ENCODE measurements at places on chromosomes 3 and 15.

- no peak for DNase-seq
Measured at GRCh38 chr3:74106925-74107324, 482.2 kb upstream of the PDZRN3 start.

DNA sequence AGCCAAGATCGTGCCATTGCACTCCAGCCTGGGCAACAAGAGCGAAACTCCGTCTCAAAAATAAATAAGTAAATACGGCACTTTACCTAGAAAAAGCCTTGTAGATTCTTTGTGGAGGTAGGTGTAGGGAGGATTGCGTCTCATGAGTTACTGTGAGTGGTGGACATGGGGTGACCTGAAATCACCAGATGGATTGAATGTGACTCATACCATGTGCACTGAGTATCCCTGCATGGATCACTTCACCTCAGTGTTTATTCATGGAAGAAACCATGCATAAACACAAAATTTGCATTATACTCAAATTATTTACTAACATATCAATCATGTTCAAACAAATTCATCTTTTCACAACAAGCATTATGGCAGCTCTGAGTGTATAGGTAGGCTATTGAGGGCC, 55.9 kb downstream of the MRPS25 start:
- DNase-seq = peak; percentile 41

GRCh38 chr3:39515681-39516441, 48.4 kb downstream of the MOBP start:
- no peak for DNase-seq

DNA sequence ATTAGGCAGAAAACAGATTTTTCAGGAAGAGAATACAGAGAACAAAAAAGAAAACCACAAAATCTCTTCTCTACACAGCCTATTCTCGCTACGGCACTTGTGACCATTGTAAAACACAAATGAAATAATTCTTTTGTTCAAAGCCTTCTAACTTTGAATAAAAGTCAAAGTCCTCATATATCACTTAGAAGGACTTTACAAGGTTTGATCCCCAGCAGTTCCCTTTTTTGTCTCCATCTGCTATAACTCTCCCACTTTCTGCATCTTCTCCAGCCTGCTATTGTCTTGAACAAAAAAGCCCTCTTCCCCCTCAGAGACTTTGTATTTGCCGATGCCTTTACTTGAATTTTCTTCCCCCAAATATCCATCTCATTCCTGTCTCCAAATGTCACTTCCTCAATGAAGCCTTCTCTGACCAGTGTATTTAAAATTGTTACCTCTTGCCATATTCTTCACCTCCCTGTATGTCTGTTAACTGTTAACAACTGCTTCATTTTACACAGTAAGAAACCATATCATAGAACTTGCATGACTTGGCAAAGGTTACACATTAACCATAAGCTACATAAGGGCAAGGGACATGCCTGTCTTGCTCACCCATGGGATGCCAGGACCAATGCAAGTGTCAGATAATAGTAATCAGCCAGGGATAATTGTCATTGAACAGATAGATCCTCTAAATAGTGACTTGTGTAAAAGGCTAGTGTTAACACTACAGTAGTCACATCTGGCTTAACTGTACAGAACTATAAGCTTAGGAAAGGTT, 122.4 kb downstream of the CBLB start:
- DNase-seq = no peak

DNA sequence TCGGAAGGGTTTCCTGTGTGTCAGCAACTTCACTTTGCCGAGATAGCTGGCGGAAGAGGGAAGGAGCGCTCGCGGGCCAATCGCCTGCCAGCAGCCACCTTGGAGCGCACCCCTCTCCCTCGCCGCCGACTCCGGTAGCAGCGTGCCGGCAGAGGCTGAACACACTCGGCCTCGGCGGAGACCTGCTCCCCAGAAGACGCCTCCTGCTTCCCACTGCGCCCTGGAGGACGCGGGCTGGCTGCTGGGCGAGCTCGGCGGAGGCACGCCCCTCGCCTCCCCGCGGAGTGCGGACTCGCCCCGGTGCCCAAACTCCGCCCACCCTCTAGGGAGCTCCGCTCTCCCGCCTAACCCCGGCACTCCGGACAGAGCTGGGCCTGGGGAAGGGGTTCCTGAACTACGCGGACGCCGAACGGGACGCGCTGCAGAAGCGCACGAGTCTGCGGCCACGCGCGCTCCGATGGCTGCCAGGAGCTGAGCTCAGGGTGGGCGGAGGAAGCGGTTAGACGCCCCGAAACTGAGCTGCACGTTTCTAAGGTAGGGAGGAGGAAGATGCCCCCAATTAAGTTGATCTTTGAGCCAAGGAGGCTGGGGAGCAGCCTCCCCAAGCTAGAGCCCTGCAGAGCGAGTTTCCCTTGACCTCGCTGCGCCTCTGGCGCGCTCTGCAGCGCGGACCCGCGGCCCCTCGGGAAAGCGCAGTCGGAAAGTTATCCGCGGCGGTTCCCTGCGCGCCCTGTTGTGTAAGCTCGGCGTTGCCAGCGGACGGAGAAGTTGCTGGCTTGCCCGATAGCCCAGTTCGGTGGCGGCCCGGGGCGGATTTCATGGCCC, at the start of gene P2RY1:
Gene P2RY1, plus strand, starts transcription at position 356 of the 825 bp plus-strand sequence. CDS start 652 bp downstream, outside the sequence.
- peak; percentile 45 for DNase-seq

- DNase-seq = no peak
Measured at GRCh38 chr15:96346409-96346970, 16.0 kb downstream of the NR2F2 start.

- no peak for DNase-seq
Measured at GRCh38 chr3:65508750-65509422, 529.8 kb downstream of the MAGI1 start.

GRCh38 chr3:156516961-156517360, 38.0 kb downstream of the SSR3 start:
- peak; percentile 25 for DNase-seq

- DNase-seq = peak; percentile 79
Measured at GRCh38 chr15:39720621-39721611, 61.7 kb downstream of the FSIP1 start.

DNA sequence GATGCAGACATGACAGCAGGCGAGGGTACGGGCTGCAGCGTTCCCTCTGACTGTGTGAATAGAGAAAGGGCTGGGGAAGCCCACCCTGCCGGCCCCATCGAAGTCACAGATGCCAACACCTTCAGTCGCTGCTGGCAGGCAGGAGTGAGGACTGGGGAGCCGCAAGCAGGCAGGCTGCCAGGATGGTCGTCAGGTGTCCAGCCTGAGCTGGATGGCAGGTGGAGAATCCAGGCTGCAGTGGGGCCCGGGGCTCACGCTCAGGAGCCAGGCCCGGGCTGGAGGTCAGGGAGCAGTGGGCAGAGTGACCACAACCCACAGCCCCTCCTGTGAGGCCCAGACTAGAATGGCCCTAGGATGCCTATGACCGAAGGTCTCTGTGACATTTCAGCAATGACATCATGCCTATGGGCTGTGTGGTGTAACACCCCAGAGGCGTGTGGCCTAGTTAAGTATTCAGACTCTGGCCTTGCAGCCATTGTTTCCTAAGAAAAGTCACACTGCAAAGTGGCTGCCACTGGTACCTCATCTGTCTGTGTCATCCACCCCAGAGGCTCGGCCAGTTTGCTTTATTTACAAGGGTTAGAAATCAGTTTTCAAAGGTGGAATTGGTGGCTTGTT, 15.7 kb downstream of the PRR23E start:
- no peak for DNase-seq

DNA sequence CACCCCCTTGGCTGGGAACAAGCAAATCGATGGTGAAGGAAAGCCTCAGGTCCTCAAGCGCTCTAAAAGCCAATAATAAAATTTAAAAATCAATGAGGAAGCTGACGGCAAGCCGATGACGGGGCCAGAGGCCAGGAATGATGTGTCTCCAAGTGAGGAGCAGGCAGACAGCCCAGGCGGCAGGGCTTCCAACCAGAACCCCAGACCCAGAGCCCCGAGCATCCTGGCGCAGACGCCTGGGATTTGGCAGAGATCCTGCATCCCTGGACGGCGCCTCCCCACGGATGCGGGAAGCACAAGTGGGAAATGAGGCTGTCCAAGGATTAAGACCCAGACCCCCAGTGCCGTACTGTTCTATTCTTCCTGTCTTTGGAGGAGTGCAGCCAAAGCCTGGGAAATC, 123.0 kb upstream of the PROK2 start:
- no peak for DNase-seq

DNA sequence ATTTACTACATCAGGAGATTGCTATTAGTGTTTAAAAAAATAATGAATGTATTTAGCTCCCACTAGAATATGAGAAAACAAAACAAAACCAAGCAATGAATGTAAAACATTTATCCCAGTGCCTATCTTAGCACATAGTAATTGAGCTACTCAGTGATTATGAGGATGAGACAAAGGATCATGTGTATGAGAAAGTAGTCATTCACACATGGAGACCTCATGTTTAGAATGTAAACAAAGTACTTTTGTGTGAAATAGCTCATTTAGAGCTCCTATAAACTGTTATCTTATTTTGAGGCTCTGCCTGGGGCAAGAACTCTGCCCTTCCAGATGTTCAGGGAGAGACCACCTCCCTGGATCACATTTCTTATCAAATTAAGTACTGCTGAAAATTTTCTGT, 236.8 kb downstream of the LRRN1 start:
- DNase-seq = no peak

DNA sequence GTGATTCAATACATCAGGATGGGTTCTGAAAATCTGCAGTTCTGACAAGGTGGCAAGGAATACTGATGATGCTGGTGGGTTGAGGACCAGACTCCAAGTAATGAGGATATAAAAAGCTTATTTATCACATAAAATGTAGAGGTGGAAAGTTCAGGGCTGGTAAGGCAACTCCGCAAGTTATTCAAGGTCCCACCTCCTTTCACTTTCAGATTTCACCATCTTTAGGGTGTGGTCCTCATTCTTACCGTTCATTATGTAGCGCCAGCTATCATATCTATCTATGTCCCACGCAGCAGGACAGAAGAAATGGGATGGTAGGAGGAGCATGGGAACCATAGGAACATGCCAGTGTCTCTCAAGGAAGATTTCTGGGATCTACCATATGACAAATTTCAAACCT, 80.3 kb downstream of the IL1RAP start:
- no peak for DNase-seq

GRCh38 chr3:72938471-72939265, 50.8 kb downstream of the GXYLT2 start:
- DNase-seq = peak; percentile 94

GRCh38 chr3:195731356-195731905, 10.7 kb downstream of the MUC20 start:
- no peak for DNase-seq

DNA sequence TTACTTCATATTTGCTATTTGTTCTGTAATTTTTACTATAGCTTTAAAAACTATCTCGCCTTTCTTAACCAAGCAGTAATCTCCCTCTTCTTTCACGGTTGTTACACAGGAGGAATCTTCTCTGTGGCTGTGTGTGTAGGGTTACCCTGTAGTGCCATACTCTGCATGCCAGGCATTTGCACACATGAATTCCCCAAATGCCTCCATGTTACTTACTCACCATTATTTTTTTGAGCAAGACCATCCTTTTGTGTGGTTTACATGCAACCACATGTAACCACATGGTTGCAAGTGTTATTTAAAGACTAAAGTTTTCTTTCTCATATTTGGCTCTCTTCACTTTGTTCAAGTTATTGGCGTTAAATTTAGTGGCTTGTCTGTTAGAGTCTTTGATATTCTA, 45.5 kb downstream of the HPS3 start:
- DNase-seq = no peak

GRCh38 chr3:25427942-25428788, at the start of gene RARB:
TSS of gene RARB (plus strand) at chr3:25428263. CDS start at chr3:25428732, 469 bp downstream.
- DNase-seq = peak; percentile 92

- peak; percentile 76 for DNase-seq
Measured at GRCh38 chr3:43423142-43423541, 136.8 kb downstream of the SNRK start.

GRCh38 chr3:77053795-77054194, 13.9 kb downstream of the ROBO2 start:
- no peak for DNase-seq

DNA sequence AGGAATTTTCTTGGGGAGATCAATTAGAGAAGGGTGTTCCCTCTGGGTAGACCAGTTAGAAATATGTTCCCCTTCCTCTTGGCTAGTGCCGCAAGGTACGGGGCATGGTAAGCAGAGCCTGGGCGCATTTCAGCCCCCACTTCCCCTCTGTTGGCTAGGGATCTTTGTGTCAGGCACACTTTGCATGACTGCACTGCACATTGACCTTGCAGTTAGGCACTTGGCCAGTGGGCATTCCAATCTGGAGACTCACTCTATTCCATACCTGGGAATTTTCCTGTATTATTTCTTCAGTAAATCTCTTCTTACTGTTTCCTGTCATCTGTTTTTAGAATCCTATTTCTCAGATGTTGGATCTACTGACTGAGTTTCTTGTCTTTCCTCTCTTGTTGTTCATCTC, 30.0 kb upstream of the CACNA1D start:
- no peak for DNase-seq

- DNase-seq = no peak
Measured at GRCh38 chr15:49042165-49042564, 4.1 kb downstream of the SECISBP2L start.

GRCh38 chr3:161320837-161321236, 50.5 kb downstream of the SPTSSB start:
- no peak for DNase-seq

DNA sequence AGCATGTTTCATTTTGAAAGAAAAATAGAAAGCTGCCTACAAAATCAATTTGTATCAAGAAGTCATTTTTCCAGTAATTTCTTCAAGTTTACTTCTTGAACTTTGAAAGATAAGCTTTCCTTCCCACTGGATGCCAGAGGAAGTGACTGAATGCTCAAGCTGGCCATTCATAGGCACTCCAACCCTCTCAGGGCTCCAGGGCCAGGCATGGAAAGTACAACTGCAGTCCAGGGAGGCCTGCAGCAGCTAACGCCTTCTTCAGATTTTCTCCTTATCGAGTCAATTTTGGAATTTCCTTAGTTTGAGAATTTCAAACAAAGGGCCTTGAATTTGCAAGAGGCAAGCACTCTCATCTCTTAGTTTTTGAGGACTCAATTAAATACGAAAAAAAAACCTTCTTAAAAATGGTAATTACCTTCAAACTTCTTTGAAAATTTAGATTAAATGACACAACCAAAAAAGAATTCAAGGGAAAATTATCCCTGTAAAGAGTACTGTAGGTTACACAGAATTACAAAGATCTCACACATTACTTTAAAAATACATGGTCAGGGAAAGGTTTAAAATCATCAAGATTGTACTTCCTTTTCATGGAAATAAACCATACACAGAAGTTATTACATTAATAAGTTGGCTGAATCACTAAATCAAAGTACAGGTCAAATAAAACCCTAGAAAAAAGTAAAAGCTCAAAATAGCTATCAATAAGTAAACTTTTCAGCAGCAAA, 2.5 kb downstream of the UBP1 start:
- DNase-seq = peak; percentile 57

Data from fibroblast of mammary gland (primary cell).